ENCODE measurements at places on chromosomes 2 and 18.
A peak's percentile ranks its signal among the peaks of the same experiment; 100 is the strongest.

- no peak for DNase-seq
These were observed 73.6 kb downstream of the NRP2 start for GRCh38 chr2:205755923-205756322.

- DNase-seq = no peak
These were observed 302.7 kb upstream of the ZC3H15 start for GRCh38 chr2:186183406-186183805.

DNA sequence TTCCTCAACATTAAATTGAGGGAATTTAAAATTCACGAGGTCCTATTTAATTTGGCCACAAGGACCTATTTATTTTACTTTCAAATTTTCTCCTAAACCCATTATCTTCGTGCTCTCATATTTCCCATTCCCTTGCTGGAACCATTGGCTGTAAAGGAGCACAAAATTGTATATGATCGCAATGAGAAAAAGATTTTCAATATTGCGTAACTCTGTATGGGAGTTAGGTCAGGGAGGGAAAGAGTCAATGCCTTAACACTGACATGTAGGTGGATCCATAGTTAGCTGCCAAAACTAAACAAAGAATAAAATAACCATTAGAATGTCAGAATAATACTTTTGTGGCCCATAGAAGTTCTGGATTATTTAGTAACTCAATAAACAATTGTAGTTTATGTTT is 40.6 kb upstream of the ZC3H15 start:
- DNase-seq = no peak

GRCh38 chr2:39483534-39483933 is 46.4 kb upstream of the MAP4K3 start:
- DNase-seq = no peak

DNA sequence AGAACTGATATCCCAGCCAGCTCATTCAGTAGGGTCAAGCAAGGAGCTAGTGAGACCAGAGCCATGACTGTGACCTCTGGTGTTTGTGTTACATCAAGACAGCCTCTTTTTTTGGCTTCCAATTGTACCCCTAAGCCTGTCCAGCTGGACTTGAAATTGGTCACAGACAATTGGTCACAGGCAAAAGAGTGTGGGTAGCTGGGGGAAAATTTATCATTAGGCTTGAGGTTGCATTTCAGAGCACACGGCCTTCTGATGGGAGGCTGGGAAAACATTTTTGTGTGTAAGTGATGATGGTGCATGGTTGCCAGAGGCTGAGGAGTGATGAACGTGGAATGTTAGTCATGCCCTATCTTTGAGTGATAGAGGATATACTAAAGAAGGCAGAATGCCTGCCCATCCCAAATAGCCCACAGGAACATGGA is 285.1 kb upstream of the SLC14A2 start:
- no peak for DNase-seq

- DNase-seq = no peak
These were observed 48.0 kb upstream of the ID2 start for GRCh38 chr2:8633735-8634313.

GRCh38 chr2:229520691-229521096 is 193.7 kb downstream of the DNER start:
- DNase-seq = no peak

DNA sequence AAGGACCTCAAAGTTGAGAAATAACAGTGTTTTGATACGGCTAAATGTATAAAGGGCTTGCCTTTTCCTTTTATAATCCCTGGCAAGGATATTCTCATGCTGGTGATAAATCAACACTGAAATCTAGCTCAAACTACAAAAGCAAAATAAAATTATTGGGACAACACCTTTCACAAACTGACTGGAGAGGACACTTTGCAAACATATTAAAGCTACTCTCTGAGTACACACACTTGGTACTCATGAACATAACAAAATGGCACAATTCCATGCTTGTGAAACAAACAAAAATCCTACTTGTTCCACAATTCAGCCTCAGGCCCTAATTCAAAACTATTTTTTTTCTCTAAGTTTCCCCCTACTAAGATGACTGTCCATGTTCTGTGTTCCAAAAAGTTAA is 305.8 kb downstream of the ETAA1 start:
- DNase-seq = no peak

DNA sequence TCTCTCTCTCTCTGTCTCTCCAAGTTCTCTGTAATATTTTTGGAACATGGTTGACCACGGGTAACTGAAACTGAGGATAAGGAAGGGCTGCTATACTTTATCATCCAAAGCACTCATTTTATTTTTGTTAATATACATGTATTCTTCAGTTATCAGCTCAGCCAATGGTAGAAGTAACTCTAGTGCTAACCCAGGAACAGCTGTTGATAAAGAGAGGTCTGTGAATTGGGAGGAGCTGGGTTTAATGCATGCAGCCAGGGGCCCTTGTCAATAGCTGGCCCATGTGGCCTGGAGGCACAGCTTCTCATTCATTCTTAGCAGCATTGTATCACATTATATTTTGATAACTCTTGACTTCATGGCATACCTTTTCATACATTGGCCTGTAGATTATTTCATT is 401.6 kb downstream of the EPHA4 start:
- DNase-seq = no peak

GRCh38 chr2:24793761-24794435 is 673 bp downstream of the CENPO start:
- peak; percentile 38 for DNase-seq

DNA sequence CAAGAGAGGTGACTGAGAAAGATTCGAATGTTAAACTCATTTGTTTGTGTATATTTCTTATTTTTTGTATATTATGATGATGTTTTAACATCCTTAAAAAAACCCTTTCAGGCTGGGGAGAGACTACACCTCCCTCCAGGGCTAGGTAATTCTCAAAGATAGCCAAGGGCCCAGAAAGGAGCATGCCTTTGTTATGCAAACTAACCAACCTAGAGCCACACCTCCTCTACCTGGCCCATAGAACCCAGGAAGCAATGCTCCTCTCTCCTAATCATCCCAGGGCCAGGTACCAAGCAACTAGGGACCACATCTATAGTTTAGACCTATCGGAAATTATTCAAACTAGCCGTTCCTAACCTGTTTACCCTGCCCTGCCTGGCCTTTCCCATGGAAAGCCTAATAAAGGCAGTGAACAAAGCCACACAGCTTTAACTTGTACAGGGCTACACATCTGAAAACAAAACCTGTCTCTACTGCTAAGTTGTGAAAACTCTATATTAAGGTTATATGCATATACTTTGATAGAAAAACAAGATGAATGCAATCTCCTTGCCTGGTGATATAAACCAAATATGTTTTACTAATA is 79.7 kb downstream of the COLEC12 start:
- no peak for DNase-seq

- no peak for DNase-seq
These were observed 257.3 kb downstream of the EPHA4 start for GRCh38 chr2:221314786-221315185.

DNA sequence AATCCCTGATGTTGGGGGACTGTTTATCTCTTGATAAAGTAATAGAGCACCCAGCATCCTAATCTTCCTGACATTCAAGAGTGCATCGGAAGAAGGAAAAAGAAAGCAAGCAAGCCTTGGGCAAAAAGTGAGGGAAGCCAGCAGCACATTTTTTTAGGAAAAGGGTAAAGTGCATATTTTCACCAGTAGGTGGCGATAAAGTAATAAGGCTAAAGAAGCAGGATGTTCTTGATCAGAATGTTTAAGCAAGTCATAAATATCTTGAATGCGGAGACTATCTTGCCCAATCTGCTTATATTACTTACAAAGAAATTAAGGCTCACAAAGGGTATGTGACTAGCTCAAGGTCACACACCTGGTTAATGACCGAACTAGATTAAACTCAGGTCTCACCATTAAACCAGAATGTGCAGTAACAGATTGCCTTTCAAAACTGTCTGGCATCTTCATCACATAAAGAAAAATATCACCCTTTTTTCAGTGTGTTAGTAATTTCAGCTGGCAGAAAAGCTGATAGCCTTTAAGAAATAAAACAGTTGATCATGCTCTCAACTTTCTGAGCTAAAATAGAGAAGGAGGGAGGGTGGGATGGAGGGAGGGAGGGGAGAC is 83.8 kb downstream of the VIT start:
- DNase-seq = peak; percentile 40

DNA sequence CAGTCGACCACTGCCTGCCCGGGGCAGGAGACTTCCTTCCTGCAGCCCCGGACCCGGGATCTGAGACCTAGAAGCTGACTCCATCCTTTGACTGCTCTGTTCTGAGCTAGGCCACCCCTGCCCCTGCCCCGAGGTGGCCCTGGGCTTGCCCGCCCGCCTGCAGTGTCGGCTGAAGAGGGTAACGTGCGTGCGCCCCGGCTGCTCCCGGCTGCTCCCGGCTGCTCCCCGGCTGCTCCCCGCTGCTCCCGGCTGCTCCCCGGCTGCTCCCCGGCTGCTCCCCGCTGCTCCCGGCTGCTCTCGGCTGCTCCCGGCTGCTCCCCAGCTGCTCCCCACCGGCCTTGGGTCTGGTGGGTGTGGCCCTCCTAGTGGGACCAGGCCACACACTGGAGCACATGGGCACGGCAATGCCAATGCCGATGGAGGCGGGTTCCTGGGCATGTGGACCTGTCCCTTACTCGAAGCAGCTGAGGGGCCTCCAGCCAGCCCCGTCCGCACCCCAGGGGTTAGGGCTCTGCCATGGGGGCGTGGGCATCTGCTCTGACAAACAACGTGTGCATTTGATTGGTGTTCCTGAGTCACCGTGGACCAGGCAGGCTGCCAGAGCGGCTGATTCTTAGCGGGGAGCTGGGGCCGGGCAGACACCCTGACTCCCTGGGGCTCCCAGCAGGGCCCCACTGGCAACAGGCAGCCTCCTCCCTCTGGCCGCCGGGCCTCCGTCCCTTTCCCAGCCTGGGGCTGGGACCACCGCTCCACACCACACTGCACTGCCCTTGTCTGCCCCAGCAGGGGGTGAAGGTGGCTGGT is 2.0 kb upstream of the GAL3ST2 start:
- no peak for DNase-seq

DNA sequence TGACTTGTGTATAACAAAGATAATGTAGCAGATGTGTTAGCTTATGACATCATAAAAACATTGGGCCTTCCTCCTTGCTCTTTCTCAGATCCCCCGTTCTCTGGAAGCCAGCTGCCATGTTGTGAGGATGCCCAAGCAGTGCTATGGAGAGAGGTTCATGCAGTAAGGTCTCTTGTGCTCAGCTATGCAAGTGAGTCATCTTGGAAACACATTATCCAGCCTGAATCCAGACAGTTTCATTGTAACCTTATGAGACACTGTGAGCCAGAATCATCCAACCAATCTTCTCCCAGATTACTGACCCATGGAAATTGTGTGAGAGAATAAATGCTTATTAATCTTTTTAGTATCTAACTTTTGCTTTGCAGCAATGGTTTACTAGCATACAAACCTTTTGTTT is 60.8 kb downstream of the ST6GAL2 start:
- DNase-seq = no peak

DNA sequence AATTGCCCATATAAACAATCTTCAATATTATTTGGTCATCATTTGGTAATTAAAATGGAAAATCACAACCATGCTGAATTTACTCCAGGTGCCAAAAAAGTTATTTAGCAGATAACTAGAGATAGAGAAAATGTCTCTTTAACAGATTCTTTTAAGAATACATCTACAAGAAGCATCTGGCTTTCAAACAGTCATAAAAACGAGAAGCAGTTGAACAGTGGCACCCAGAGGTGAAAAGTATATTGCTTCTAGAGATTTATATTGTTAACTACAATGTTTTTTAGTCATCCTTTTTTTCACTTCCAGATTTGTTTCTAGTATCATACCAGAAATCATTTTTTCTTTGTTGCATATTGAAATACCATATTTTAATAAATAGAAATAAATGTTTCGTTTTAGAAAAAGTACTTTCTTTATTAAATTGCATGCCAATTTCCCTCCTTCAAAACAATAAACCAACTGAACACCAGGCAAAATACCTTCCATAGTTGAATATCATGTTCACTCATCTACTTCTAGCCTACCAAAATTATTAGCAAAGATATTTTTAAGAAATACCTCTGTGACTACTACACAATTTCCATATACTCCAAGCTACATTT is 65.4 kb upstream of the HNRNPA3 start:
- DNase-seq = peak; percentile 90

GRCh38 chr2:240107477-240107796 is 28.7 kb downstream of the COPS9 start:
- no peak for DNase-seq

- peak; percentile 9 for DNase-seq
These were observed 109.6 kb downstream of the SH3RF3 start for GRCh38 chr2:109238580-109238979.

DNA sequence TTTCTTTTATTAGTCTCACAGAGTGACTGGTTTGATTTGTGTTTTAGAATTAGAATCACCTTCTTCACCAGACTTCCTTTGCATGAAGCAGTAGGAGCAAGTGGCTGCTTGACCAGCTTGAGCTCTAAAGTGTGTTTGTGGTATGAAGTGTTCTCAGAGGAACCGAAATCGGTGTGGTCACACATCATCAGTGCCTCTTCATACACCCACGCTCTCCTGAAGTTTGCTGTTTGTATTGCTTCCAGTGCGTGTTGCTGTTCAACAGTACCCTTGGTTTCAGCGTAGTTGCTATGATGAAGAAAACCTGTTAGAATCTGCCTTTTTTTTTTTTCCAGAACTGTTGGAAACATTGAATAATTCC is 77.9 kb downstream of the LIMS1 start:
- no peak for DNase-seq

DNA sequence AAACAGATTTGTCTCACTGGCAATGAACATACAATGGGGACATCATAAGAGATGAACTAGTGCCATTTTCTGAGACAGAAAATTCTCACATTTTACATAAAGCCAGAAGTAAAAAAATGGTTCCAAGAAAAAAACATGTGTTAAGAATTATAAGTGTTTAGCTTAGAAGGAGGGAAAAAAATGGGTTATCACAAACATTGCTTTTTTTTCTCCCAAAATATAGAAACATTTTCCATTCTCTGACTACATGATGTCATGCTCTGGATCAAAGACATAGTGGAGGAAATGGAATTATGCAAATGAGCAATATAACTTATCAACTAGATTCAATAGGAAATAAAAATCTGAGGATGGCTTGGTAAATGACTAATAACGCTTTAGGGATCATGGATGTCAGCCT is 49.8 kb downstream of the SPATS2L start:
- DNase-seq = no peak

DNA sequence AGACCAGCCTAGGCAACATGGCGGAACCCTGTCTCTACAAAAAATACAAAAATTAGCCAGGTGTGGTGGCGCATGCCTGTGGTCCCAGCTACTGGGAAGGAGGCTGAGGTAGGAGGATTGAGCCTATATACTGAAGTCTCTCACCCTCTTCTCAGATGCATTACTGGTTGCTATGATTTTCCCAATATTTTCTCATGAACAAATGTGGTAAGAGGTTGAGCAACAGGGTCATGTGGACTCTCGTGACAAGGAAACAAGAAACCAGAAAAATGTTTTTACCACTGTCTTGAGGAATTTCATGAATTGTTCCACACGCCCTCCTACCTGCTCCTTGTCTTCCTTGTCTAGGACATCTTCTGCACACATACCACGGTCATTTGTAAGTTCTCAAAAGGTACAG is 12.4 kb downstream of the LMAN2L start:
- no peak for DNase-seq

All from NCI-H1694 treated with DMSO at 0.1 percent for 48 hours (cell line).